ENCODE measurements at places on chromosomes 3 and 15.

- DNase-seq = no peak
Measured at GRCh38 chr15:98375513-98376340, 272.6 kb upstream of the IGF1R start.

DNA sequence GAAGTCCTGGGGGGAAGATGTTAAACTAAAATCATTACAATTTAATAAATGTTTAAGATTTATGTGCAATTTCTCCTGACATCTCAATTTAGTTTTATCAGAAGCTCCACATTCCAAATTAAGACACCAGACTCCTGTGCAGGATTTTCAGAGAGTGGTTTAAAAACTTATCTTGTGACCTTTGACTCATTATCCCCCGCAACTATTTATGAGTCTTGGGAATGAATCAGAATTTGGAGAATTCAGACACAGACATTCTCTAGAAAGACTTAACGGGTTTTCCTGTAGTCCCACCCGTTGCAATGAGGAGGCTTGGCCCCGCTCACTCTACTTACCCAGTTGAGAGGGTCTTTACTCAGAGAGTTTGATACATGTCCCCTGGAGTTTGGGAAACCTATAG lies 7.1 kb downstream of the OR5K2 start:
- no peak for DNase-seq

DNA sequence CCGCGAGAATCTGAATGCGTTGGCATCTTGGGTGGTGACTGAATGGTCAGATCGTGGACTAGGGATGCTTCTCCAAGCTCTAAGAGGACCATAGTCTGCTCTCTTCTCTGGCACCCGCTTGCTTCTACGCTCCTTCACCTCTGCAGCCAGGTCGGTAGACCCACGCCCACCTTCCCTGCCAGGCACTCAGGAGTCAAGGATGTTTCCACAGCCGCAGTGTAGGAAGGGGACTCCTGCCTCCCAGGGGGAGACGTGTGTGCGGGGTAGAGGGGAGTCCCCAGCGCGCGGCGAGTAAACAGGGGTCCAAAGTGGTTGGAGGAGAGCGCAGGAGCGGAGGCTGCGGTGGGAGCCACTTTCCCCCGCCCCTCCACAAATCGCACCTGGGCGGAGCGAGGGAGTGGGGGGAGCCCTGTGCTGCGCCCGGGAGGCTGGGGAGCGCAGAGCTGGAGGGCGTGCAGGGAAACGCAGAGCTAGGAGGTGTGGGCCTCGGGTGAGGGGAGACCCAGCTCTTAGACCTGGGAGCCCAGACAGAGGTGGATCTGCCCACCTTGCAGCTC lies 1.7 kb downstream of the LRRC3B start:
- no peak for DNase-seq

DNA sequence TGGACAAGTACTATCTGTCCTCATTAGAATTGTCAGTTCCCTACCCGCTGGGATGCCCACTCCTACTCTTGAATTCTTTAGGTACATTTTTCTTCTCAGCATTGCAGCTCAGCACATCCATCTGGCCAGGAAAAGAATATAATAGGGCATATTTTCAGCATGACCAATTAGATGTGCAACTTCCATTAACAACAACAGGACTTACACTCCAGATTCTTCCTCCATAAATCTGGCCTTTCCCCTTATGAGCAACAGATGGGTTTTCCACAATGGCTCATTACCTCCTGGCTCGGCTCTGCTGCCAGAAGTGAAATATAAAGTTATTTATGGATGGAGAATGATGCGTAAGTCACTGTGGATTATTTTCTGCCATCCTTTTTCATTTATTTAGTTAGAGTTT lies 443.8 kb upstream of the TGFBR2 start:
- no peak for DNase-seq

DNA sequence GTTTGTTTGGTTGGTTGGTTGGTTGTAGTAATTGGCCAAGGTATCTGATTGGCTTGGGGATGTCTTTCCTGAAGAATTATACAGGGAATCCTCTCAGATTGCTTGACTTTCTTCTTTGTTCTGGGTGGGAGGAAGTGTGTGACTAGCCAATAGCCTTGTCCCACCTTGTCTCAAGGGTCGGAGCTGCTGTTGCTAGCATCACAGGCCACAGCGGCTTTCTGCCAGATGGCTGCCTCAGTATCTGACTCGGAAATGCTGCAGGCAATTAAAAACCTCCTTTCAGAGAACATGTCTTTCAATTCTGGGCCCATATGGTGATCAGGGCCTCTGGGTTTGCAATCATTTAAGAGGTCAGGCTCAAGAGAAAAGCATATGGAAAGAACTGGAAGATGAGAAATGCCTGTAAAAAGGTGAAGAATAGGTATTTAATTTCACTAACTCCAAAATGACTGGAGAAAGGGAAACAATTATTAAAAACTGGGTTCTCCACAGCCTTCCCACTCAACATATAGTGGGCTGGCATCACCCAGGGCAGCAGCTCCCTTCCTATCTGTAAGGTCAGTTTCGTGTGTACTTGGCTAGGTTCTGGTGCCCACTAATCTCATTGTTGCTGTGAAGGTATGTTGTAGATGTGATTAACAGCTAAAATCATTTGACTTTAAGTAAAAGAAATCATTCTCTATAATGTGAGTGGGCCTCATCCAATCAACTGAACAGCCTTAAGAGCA lies 32.4 kb downstream of the TGFBR2 start:
- DNase-seq = no peak

DNA sequence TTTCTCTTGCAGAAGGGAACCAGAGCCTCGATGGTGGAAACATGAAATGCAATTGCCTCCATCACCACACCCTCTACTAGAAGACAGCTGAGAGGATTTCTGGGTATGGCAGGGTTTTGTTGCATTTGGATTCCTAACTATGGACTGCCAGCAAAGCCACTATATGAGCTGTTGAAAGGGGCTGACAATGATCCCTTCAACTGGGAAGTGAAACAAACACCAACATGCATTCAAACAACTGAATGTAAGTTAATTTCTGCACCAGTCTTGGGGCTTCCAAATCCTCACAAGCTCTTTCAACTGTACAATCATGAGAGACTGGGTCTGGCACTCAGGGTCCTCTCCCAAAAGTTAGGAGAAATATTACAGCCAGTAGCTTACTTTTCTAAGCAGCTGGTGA lies 116.7 kb upstream of the PLCL2 start:
- DNase-seq = no peak

DNA sequence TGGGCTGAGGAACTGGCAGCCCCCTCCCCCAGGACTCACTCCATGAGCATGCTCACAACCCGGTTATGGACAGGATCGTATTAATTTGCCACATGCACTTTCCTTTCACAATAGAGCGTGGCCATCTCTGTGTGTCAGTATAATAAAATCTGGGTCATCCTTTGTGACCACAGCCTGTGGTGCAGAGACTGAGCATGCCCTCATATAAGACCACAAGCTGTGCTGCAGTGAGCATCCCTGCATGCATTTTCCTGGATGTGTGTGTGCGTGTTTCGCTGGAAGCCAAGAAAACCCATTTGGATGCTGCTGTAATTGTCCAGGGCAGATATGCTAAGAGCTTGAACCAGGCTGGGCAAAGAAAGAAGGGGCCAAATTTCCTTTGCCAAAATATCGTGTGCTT lies 39.7 kb downstream of the CYP11A1 start:
- no peak for DNase-seq

- DNase-seq = no peak
Measured at GRCh38 chr3:37214076-37214475, 39.7 kb upstream of the LRRFIP2 start.

- DNase-seq = no peak
Measured at GRCh38 chr3:141174674-141175073, 57.0 kb upstream of the PXYLP1 start.

DNA sequence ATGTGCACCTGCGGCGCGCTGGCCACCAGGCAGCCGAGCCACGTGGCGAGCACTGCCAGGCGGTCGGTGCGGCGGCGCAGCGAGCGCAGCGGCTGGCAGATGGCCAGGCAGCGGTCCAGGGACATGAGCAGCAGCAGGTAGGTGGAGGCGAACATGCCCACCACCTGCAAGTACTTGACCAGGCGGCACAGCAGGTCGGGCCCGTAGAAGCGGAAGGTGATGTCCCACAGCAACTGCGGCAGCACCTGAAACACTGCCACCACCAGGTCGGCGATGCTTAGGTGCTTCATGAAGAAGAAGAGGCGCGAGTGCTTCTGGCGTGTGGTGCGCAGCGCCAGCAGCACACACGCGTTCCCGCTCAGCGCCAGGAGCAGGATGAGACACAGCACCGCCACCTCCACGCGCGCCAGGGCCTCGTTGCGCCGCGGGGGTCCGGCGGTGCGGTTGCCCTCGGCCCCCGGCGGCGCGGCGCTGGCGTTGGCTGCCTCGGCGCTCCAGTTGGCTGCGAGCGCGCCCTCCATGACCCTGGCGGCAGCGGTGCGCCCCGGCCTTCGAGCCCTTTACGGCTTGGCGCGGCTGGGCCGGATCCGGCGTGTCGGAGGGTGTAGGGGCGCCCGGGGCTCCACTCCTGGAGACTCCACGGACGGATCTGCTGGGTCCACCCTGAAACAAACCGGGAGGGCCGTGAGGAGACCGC lies 1.6 kb downstream of the OXTR start:
- DNase-seq = peak; percentile 4

DNA sequence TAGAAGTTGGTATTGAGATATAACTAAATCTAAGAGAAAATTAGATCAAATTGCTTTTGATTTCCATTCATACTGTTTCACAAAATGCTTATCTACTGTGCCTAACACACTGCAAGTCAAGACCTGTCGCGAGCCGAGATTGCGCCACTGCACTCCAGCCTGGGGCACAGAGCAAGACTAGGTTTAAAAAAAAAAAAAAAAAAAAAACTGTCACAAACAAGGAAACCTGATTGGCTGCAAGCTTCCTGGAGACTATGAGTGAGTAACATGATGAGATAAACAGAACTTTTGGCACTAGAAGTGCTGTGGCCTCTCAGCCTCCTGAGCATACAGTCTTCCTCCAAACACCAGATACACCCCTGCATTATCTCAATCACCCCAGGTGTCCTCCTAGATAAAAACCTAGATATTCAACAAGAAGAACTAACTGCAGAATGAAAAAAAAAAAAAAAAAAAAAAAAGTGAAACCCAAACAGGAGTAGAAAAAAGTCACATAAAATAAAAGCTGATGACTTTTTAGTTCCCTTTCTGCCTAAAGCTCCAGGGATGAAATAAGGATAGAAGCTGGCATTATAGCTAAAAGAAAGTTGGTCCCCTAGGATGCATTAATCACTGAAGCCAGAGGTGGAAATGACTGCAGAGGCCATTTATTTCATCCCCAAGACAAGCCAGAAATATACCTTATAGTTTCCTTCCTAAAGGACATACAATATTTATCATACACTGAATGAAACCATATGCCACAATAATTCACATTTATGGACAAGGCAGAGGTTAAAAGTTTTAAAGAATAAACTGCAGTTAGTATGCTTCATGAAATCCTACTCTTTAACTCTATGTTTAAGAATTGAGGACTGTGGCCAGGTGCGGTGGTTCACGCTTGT lies 82.4 kb downstream of the P3H2 start:
- no peak for DNase-seq

GRCh38 chr3:38115645-38116427 lies 21.1 kb downstream of the ACAA1 start:
- no peak for DNase-seq

GRCh38 chr3:112143689-112144088 lies 10.6 kb upstream of the GCSAM start:
- no peak for DNase-seq

DNA sequence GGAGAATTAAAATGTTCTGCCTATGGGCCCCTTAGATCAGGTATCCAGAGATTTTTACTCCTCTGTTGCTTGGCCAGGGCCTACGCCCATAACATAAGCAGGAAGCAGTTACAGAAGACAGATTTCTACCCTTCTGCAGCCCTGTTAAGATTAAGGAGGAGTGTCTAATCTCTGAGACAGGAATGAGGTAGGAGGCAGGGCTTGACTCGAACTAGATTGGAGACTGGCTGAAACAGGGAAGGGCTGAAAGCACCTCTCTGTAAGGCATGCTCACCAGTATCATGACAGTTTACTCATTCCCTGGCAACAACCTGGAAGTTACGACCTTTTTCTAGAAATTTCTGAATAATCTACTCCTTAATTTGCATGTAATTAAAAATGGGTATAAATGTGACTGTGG lies 16.7 kb downstream of the PLA2G4D start:
- no peak for DNase-seq

- DNase-seq = no peak
Measured at GRCh38 chr3:5155241-5155640, 32.3 kb upstream of the EDEM1 start.

DNA sequence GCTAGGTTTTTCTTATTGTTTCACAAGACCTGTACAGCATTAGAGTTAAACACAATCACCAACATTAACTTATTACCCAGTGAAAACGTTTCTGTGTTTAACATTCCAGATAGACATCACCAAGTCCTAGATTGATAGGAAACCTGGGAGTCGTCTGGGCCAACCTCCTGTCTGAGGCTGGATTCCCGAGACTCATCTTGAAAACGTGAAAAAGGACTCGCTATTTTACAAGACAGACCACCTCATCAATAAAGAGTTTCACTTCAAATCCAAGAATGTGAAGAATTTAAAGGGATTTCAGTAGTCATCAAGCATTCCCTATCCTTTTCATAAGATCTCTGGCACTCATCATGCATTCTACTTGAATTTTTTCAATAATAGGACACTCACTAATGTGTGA lies 626.6 kb downstream of the MCTP2 start:
- DNase-seq = no peak

DNA sequence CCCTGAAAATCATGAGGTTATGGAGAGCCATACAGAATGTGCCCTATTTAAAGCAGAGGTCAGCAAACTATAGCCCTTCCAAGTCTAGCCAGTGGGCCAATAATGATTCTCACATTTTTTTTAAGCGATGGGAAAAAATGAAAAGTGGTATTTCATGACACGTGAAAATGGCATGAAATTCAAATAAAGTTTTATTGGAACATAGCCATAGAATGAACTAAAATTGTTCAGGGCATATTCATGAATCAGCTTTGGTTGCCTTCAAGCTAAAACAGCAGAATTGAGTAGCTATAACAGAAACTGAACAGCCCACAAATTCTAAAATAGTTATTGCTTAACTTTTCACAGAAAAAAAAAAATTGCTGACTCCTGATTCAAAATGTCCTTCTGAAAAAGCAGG lies 104.5 kb downstream of the TFG start:
- DNase-seq = no peak

- DNase-seq = no peak
Measured at GRCh38 chr3:105158286-105158685, 208.4 kb upstream of the ALCAM start.

GRCh38 chr3:97793420-97794019 lies 28.3 kb upstream of the CRYBG3 start:
- DNase-seq = no peak

GRCh38 chr3:147925272-147925671 lies 516.1 kb downstream of the ZIC1 start:
- DNase-seq = no peak

GRCh38 chr15:41876007-41876406 lies 17.8 kb downstream of the SPTBN5 start:
- DNase-seq = no peak

- DNase-seq = no peak
Measured at GRCh38 chr3:101689286-101689685, 2.8 kb upstream of the RPL24 start.

GRCh38 chr3:153137626-153138025 lies 24.4 kb upstream of the RAP2B start:
- DNase-seq = no peak
